ENCODE measurements at places on chromosomes 13 and 19.

- peak; percentile 81 for DNase-seq
These were observed at the start of gene GGN for GRCh38 chr19:38387550-38388348. Gene GGN, minus strand, starts transcription at chr19:38388034. Its CDS starts 773 bp downstream, at chr19:38387261.

DNA sequence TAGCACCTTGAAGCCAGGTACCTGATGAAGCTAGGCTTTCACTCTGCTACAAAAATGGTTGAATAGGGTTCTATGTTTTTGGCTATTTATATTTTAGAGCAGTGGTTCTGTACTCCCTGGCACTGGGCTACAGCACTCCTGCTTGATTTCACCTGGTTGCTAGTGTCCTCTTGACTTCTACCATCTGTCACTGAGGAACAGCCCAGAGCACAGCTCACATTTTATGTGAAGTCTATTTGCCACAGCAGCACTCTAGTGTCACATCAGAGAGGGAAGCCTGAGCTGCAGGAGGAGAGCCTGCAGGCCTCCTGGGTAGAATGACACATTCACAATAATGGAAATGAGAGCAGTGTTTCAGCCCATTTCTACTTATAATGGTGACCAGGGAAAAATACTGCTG, 184.2 kb downstream of the ZNF486 start:
- no peak for DNase-seq

DNA sequence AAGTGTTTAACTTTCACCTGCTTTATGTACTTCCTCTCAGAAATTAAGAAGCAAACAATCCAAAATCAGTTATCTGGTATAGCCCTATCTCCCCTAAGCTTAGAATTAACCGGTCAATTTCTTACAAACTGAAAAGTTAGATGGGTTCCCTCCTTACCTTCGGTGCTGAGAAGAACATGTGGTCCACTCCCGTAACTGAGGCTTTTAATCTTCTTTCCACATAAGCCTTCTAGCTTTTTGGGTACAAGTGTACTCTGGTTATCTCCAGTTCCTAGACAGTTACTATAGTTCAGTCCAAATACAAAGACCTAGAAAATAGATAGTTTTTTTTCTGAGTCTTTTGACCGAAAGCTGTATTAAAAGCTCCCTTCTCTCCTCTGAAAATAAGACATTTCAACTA, 18.9 kb downstream of the RCBTB1 start:
- DNase-seq, result no peak

DNA sequence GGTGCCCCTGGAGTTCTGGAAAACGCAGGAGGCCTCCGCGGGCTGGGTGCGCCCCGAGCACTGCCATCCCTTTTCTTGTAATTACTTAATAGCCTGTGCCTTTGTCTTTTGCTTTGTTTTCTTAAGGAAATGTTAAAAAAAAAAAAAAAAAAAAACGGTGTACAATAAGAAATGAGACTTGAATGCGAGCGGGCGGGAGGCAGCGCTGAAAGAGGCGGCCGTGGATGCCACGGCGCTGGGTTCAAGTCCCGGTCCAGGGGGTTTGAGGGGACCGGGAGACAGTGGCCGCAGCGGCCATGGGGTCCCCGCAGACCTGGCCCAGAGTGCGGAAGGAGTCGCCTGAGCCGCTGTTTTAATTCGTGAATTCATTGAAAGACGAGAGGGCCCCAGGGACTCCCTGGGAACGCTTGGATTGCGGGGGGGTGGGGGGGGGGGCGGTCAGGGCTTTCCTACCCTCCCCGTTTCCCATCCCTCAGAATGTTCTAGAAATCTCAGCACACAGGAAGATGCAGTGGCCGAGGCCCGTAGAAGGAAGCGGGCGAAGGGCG, 349.2 kb upstream of the ARGLU1 start:
- no peak for DNase-seq

GRCh38 chr19:54178581-54179261, 5.8 kb upstream of the TMC4 start:
- DNase-seq, result peak; percentile 49

GRCh38 chr13:34720618-34721017, 221.5 kb upstream of the NBEA start:
- DNase-seq, result no peak
